ENCODE measurements at places on chromosomes 7 and 10.
A peak's percentile ranks its signal among the peaks of the same experiment; 100 is the strongest.

- DNase-seq = no peak
Observed at GRCh38 chr7:127961786-127962453, 69.3 kb downstream of the LRRC4 start.

DNA sequence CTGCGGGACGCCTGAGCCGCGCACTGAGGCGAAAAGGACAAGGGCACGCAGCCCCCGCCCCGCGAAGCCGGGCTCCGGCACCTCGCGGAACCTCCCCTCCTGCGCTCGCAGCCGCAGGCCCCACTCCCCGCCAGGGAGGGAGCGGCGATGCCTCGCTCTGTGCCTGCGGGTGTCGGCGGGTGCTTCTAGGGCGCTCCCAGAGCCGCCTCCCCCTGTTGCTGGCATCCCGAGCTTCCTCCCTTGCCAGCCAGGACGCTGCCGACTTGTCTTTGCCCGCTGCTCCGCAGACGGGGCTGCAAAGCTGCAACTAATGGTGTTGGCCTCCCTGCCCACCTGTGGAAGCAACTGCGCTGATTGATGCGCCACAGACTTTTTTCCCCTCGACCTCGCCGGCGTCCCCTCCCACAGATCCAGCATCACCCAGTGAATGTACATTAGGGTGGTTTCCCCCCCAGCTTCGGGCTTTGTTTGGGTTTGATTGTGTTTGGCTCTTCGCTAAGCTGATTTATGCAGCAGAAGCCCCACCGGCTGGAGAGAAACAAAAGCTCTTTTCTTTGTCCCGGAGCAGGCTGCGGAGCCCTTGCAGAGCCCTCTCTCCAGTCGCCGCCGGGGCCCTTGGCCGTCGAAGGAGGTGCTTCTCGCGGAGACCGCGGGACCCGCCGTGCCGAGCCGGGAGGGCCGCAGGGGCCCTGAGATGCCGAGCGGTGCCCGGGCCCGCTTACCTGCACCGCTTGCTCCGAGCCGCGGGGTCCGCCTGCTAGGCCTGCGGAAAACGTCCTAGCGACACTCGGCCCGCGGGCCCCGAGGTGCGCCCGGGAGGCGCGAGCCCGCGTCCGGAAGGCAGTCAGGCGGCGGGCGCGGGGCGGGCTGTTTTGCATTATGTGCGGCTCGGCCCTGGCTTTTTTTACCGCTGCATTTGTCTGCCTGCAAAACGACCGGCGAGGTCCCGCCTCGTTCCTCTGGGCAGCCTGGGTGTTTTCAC lies 519 bp downstream of the ITGB8 start:
- peak; percentile 37 for DNase-seq

DNA sequence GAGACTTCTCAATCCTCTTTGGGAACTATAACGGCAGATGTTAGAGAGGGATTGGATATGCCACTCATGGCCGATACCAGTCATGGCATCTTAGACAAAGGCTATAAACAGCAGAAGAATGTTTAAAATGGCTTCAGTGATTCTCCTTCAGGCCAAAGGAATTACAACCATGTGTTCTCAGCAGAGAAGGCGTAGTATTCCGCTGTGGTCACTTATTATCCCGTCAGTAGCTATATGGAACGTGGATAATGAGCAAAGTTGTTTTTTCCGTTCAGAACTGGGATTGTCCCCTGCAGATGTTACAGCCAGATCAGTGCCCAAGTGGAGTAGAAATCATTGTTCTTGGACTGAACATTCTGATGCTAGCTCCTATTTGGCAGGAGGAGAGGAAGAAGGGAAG lies 43.1 kb downstream of the TEX36 start:
- no peak for DNase-seq

- DNase-seq = peak; percentile 72
Observed at GRCh38 chr7:25669961-25670841, 441.9 kb upstream of the NPVF start.

- DNase-seq = no peak
Observed at GRCh38 chr10:44966129-44966815, 6.7 kb downstream of the RASSF4 start.

- peak; percentile 3 for DNase-seq
Observed at GRCh38 chr7:129189661-129190310, 1.4 kb downstream of the SMO start.

- DNase-seq = no peak
Observed at GRCh38 chr7:27126596-27127327, 3.8 kb downstream of the HOXA4 start.

- no peak for DNase-seq
Observed at GRCh38 chr10:96988426-96988825, 156.3 kb downstream of the LCOR start.

GRCh38 chr7:149773446-149774236 lies at the start of gene ZNF467:
Gene ZNF467 (minus strand): TSS chr7:149773588. CDS start chr7:149771032, 2,556 bp downstream.
- peak; percentile 95 for DNase-seq

DNA sequence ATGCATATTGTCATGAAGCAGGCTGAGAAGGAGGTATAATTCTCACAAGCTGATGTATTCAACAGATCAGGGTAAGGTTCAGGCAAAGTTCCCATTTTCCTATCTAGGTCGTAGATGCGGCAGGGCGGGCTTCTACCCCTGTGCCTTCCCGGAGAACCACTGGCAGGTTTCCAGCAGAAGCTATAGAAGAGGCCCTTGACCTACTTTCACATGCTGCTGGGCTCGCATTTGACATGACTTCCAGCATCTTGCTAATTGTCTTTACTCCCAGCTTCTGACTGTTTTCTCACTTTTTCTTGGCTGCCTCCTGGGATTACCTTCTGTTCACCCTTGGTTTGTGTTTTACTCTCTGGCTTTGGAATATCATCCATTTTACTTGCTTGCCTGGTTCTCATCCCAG lies 32.6 kb upstream of the ORC5 start:
- no peak for DNase-seq

DNA sequence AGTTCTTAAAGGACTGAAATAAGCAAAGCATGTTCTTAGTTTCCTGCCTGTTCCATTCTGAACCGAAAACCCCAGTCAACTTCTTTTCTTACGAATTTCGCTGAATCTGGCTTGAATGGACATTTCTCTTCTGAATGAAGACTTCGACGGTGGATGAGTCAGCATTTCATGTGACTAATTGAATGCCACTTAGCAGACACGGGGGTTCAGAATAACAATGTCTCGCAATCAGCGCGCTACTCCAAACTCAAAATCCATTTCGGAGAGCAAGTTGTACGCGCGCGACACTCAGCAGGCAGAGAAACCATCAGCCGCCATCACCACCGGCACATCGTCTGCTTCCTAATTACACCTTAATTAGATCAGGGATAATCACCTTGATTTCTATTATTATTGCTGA lies 239.0 kb upstream of the KLF6 start:
- DNase-seq = peak; percentile 48

DNA sequence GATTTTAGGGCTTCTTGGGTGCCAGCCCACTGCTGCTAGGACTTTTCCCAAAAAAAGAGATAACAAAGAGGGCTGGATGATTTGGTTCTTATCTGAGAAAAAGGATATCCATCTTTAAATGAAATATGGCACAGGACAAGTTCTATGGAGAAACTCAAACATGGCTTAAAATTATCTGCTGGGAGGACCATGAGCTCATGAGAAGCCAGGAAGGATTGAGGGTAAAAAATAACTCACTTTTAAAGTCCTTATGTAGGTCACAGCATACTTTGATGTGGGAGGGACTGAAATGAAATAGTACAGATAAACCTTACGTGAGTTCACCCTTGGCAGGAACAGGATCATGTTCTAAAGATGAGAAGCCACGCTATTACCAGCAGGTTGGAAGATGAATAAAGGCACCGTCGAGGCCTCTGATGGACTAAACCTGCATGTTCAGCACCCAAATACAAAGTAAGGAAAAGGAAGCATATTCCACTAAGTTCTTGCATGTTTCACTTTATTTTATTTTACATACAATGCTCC lies 369.2 kb upstream of the KLF6 start:
- no peak for DNase-seq

- DNase-seq = no peak
Observed at GRCh38 chr10:115084277-115084850, 8.8 kb upstream of the ATRNL1 start.

GRCh38 chr10:123972481-123973401 lies 81.1 kb upstream of the CPXM2 start:
- DNase-seq = no peak
